ENCODE measurements at places on chromosomes 6 and 20. TPM values are rescaled to one million over a fixed set of nuclear protein-coding genes. Genes with fewer than 3 reads are reported as not detected.

The SLC22A1 gene
- 0.65 TPM for total RNA-seq

The JAG1 gene
- total RNA-seq = 118 TPM

The TCFL5 gene
- 11.4 TPM for total RNA-seq

The FAXC gene
- 0.19 TPM for total RNA-seq

The ADGRF5 gene
- total RNA-seq = 80.0 TPM

The ARFGEF3 gene
- total RNA-seq = 7.9 TPM

The HRH3 gene
- total RNA-seq = not detected

The RGS17 gene
- total RNA-seq = 3.4 TPM

Measured in vein endothelial cell (primary cell).